Islet precursor cell (in vitro differentiated cells): ENCODE measurements at places on chromosomes 6 and 20.

- peak; percentile 51 for DNase-seq
Measured at GRCh38 chr20:4151991-4152695, 136.8 kb upstream of the RNF24 start.

- DNase-seq: no peak
Measured at GRCh38 chr6:41642090-41642959, 4.1 kb downstream of the MDFI start.

- DNase-seq: no peak
Measured at GRCh38 chr20:14441201-14441600, 103.8 kb upstream of the FLRT3 start.

- DNase-seq: no peak
Measured at GRCh38 chr6:4698901-4699659, 77.1 kb upstream of the CDYL start.

- DNase-seq: peak; percentile 84
Measured at GRCh38 chr20:63235399-63235983, at the start of gene BIRC7. BIRC7 (plus strand) TSS chr20:63235905; CDS start chr20:63236097, 192 bp downstream.

- DNase-seq: no peak
Measured at GRCh38 chr6:41120058-41120457, 34.1 kb downstream of the TREML1 start.

DNA sequence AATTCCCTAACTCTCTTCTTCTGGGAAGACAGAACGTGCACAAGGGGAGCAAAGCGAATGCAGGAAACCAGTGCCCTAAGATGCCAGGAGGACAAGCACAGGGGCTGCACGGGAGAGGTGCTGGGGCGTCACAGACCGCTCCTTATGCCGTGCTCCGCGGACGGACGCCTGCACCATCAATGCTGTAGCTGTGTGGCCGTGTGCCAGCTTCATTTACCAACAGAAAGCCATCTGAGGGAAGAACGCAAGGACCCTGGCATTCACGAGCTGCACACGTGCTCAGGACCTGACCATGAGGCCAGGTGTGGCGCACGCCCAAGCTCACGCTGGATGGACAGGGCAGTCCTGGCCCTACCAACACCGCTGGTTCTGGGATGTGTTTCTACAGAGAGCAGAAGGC lies 35.4 kb downstream of the WDR27 start:
- no peak for DNase-seq

DNA sequence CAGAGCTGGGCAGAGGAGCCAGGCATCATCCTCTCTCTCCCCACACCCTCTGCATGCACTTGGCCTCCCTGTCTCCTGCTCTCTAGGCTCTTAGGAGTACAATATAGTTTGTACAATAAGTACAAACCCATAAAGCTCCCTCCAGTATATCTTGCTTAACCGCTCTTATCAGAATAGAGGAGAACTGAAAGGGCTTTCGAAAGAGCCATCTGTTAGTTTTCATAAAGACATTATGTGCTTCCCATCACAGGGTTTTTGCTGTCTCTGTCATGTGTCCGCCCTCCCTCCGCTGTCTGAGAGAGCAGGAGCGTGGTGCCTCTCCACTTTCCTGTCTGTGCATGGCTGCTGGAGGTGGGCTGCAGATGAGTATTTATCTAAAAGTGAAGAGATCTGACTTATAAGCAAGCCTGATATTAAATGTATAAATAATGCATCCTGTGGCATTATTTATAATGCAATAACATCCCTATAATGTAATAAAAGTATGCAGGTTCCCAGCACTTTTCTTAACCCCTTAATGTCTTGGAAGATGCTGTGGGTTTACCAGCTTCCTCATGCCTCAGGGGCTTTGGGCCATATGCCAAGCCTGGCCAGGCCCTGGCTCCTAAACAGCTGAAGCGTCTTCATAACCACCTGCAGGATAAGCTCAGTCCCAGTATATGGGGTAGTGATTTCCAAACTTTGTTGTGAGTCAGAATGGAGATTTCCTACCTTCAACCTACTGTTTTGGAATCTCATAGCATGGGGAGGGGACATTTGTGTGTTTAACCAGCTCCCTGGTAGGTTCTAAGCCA lies 297.1 kb downstream of the DHX35 start:
- DNase-seq: peak; percentile 12

GRCh38 chr6:129750360-129750759 lies 40.4 kb upstream of the ARHGAP18 start:
- DNase-seq: no peak
